ENCODE measurements at places on chromosomes 16 and 17.

- DNase-seq, result no peak
Observed at GRCh38 chr16:68234188-68235107, 1.5 kb downstream of the ESRP2 start.

GRCh38 chr17:62892870-62893338, 73.1 kb upstream of the TANC2 start:
- no peak for DNase-seq

DNA sequence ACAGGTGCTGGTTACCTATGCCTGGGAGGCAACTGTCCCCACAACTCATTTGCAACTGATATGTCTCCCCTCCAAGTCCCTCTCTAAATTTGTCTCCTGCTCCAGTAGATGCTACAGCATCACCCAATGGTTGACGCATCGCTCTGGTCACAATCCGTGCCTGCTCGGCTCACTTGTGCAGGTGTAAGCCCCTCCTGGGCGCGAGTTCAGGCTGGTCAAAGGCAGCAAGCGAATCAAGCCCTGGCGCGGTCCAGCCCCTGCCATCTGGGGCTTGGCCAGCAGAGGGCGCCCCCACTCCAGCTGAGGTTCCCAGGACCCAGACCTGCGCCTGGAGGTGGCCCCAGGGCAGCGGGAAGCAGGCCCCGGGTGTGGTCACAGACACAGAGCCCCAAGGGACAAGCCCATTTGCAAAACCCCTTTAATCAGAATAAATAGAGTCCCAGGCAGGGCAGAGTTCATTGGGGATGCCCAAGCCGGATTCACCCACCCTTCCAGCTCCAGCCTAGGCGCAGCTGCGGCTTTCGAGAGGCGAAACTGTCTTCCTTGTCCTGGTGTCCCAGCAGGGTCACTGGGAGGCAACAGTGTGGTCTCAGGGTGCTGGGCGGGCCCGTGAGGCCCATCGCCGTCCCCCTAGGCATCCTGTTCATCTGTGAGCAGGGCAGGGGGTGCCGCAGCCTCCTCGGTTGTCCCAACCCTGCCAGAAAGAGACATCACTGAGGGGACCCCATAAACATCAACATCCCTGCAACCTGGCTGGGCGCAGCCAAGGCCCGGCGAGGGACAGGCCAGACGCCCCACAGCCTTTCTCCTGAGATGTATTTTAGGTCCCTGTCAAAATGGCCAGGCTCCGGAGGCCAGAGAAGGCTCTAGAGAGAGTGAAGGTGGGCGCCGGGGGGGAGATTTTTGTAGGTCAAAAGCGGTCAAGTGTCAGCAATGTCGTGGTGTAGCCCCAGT, 15.8 kb downstream of the TMC6 start:
- peak; percentile 77 for DNase-seq

GRCh38 chr17:74249590-74250270, 24.3 kb upstream of the DNAI2 start:
- DNase-seq, result no peak

DNA sequence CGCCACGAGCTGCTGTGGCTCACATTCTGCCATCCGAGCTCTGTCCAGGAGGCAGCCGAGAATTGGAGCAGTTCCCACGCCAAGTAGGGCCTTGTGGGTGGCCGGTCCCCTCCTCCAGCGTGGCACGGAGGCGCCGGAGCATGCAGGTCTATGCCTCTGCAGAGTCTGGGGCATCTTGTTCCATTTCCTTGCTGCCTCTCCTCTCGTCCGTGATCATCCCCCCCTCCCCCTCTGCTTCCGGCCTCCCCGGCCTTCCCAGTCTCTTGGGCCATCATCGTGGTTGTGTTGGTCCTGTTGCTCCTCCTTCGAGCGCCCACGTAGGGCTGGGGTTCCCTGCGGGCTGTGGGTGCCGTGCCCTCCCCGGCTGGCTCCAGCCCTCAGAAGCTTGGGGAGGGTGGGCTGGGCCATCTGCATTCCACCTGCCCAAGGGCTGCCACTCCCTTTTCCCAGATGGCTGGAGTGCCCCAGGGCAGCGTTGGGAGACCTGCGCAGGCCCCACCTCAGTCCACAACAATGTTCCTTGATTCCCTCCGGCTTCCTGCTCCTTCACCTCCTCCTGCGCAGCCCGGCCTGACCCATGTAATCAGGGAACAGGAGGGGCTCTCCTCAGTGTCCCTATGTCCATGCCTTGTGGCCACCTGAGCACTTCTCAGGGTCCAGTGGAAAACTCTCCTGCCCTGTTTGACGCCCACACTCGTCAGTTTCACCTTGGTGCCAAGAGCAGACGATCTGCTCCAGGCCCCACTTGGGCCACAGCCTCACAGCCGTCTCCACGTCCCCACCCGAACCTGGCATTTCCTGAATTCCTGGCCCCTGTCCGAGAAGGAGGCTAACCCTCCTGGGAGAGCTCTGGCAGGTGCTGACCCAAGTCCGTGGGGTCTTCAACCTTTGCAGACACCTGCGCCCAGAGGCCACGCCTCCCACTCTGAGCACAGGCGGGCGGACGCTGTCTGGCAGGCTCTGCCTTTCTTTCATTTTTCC, 37.1 kb downstream of the BAIAP2 start:
- DNase-seq, result no peak

DNA sequence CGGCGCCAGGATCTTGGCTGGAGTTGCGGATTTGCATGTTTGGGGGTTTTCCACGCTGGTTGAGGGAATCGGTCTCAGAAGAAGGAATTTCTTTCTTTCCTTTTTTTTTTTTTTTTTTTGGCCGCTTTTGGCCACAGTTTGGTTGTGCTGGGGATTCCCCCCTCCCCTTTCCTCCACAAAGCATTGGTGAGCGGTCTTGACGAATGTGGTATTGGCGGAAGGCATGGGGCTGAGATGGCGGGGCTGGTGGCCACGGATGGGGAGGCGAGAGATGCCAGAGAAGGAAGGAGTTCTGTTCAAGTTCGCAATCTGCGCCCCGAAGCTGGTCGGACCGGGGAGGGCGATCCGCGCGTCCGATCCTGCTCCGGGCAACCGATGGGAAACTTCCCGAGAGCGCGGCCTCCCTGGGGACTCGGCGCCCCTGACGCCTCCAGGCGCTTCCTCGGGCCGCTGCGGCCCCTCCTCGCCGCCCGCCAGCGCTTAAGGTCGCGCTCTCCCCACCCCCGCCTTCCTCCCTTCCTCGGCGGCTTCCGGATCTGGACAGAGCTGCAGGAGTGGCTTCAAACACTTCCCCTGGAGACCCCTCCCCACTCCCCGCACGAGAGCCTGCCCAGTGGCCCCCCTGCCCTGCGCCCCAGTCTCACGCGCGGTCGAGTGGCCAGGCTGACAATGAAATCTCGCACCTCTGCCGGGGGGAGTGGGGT, 43.2 kb downstream of the RAI1 start:
- DNase-seq, result no peak

DNA sequence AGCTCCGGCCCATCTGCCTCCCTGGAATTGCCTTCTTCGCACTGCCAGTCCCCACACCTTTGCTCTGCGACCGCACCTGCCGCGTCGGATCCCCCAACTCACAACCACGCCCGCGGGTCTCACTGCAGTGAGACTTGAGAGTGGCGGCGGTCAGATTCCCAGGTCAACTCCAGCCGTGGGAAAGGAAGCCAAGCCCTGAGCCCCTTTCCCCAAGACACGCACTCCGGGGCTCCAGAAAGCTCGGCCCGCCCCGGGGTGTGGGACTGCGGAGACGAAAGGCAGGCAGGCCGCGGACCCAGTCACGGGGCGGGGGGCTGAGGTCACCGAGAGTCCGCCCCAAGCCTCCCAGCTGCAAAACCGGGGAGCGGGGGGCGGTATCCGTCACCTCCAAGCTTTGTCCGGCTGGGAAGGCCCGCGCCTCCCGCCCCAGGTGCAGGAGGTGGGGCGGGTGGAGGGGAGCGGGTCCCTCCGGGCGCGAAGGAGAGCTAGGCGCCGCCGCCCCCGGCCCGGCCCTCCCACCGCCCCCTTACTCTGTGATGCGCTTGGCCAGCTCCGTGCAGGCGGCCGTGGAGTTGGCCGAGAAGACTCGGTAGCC, 615 bp downstream of the PRPSAP1 start:
- DNase-seq, result no peak

DNA sequence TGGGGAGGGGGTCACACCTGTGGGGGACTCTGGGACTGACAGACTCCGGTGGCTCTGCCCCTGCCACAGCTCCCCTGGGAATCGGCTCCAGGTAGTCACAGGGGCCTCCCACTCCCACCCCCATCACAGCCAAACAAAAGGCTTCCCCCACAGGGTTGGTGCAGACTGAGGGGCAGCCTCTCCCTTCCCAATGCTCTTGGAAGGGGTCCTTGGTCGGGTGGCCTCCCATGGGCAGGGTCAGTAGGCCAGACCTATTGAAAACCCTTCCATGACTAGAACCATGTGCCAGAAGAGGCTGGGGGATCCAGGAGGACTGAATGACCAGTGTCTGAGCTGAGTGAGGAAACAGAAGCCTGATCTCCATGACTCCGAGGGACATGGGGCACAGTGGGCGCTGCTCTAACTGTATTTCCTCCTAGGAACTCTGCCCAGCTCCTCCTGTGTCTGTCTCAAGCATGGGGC, 28.6 kb downstream of the TK2 start:
- no peak for DNase-seq

DNA sequence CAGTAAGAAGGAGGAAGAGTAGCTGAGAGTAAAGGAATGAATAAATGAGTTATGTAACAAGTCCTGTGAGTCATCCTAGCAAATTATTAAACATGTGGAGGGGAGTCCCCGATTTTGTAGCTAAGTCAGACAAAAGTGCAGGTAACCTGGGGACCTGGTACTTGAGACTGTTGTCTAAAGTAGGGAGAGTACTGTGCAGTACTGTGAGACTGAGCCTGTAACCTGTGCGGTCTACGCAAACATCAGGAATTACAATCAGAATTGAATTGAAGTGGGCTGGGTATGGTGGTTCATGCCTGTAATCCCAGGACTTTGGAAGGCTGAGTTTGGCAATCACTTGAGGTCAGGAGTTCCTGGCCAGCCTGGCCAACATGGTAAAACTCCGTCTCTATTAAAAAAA, 35.7 kb downstream of the IKZF3 start:
- DNase-seq, result no peak

DNA sequence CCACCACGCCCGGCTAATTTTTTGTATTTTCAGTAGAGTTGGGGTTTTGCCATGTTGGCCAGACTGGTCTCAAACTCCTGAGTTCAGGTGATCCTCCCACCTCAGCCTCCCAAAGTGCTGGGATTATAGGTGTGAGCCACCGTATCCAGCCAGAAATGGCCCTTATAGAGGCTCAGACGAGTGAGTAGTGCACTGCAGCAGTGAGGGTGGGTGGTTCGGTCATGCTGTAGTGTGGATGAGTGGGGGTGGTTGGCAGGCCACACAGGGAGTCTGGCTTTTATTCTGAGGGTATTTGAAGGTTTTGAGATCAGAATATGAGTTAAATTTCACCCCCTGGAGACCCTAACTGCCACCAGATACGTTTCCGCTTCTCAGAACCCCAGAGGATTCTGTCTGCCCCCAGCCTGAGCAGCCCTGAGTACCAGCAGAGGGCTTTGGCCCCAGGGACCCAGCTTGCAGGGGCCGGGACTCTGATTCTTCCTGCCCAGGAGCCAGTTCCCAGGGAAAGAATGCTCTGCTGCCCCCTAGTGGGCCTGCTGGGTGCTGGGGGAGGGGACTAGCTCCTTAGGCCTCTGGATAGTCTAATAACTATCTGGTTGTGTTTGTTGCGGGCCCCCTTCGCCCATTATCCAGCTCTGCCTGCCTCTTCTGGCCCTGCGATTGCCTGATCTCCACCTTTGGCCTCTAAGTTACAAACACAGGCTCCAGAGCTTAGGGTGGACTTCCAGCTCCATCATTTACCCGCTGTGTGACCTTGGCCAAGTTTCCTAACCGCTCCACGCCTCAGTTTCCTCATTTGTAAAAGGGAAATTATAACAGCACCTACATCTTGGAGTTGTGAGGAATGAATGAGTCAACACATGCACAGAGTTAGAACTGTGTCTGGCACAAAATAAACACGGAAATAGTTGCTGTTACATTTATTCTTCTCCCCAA, 2.0 kb downstream of the ZNF771 start:
- peak; percentile 87 for DNase-seq

Data from stimulated activated CD8-positive, alpha-beta memory T cell treated with anti-CD3 and anti-CD28 coated beads, Interleukin-15, amount 100 ng/mL, for 24 hours (primary cell).